Activated CD4-positive, alpha-beta T cell treated with anti-CD3 and anti-CD28 coated beads, Interleukin-2, amount 10 ng/mL, durations not matched to agents 7 days and 5 days (primary cell): ENCODE measurements at places on chromosomes 2 and 18. TPM values are rescaled to one million over a fixed set of nuclear protein-coding genes. Genes with fewer than 3 reads are reported as not detected.

- DNase-seq, result peak; percentile 42
Measured at GRCh38 chr2:199462956-199463692, 5.4 kb upstream of the SATB2 start.

DAW1 gene
- total RNA-seq, result not detected

GRCh38 chr2:211408483-211408891 lies 852.1 kb downstream of the CPS1 start:
- no peak for DNase-seq

IL1B gene
- not detected for total RNA-seq

GRCh38 chr18:49876536-49876935 lies 63.2 kb upstream of the ACAA2 start:
- no peak for DNase-seq

DNA sequence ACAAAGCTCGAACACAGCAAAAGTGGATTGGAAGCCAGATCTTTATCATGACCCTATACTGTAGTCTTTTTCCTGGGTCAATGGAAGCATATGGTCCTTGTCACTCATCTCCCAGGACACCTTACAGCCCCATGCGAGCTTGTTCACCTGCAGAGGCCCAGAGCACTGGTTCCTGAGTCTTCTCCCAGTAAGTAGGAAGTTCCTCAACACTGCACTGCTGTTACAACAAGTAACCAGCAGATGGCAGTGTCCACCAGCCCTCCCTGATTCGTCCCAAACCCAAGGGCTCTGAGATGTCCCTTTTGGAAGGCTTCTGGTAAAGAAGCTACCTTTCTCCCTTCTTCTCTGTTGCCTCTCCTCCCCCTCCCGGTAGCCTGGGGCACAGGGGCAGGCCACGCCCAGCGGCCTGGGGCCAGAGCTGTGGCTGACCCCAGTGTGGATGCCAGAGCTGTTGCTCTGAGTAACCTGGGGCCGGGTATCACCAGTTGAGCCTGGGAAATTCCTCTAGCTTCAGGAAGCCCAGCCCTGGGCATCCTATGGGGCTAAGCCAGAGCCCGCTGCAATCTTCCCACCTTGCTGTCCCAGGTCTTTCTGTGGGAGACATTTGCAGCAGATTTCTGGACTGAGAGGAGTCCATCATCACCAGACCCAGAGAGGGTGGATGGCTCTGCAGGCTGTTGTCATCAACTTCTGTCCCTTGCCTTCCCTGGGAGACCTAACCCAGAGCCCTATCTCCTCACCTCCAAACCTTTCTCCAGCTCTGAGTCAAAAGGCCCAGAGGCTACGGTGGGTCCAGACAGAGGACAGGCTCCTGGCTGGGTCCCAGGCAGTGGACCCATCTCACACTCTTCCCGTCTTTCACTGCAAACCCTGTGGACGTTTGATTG lies 5.3 kb upstream of the GDF7 start:
- DNase-seq, result peak; percentile 73

- no peak for DNase-seq
Measured at GRCh38 chr2:182245963-182246362, 180.9 kb downstream of the PDE1A start.
